Activated CD4-positive, CD25-positive, alpha-beta regulatory T cell treated with anti-CD3 and anti-CD28 coated beads, Interleukin-2, amount 50 U/mL, for 16 hours (primary cell): ENCODE measurements at places on chromosomes 5 and 9.

GRCh38 chr5:38719916-38720315, 125.9 kb upstream of the OSMR start:
- DNase-seq, result no peak

GRCh38 chr9:95731876-95732275, 143.6 kb upstream of the ERCC6L2 start:
- no peak for DNase-seq

GRCh38 chr5:133696782-133697507, 84.6 kb upstream of the FSTL4 start:
- no peak for DNase-seq

DNA sequence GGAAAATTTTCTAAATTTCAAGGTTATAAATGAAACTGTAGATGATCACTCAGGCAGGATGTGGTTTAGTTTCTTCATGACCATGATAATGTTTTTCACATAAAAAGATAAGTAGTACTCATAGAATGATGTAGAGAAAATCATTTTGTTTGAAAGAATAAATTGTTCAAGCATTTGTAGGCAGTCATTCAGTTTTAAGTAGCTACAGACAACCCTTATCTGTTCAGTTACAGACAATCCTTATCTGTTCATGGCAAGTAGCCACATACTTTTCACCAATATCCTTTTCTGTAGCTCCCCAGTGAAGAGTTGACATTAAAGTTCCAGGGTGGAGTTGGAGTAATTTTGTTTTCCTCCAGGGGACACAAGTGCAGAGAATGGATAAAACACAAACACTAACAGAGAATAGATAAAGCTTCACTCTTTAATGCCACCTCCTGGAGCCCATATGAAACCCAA, 278.1 kb upstream of the TNC start:
- no peak for DNase-seq

DNA sequence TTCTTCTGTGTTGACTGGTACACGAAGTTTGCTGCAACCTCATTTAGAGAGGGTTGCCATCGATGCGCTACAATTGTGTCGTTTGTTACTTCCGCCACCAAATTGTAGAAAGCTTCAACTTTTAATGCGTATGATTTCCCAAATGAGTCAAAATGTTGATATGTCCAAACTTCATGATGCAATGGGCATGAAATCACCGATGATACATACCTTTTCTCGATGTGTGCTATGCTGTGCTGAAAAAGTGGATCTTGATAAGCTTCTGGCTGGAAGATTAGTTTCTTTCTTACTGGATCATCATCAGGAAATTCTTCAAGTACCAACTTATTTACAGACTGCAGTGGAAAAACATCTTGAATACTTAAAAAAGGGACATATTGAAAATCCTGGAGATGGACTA, 65.7 kb downstream of the TMEM38B start:
- no peak for DNase-seq

GRCh38 chr9:89513837-89514236, 15.9 kb upstream of the SEMA4D start:
- DNase-seq, result no peak

GRCh38 chr5:32760091-32760509, 49.0 kb downstream of the NPR3 start:
- DNase-seq, result no peak

DNA sequence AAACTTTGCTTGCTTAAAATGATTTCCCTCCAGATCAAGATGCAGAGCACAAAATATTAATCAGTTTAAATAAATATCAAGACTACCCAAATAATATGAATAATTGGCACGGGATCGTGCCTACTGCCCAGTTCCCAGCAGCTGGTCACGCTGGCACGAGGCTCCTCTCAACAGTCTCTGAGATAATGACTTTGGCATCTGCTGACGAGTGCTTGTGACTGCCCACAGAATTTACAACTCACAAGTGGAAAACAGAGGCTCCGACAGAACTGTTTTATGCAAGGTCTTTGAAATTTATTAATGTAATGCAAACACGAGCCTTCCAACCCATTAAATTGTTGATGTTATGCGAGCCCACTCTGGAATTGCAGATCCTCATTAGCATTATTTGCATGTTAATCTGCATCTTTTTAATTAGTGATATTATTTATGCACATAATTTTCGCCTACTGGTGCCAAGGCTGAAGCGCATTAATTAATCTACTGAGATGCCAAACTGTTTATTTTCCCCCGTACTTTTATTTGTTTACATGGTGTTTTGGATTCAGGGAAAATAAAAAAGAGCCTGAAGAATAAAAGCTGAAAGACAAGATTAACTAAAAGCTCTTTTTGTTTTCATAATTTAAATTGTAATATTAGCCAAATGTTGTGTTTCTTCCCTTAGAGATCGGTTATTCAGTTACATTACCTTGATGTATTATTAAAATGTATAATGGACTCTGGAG, 369.3 kb upstream of the IRX1 start:
- no peak for DNase-seq

DNA sequence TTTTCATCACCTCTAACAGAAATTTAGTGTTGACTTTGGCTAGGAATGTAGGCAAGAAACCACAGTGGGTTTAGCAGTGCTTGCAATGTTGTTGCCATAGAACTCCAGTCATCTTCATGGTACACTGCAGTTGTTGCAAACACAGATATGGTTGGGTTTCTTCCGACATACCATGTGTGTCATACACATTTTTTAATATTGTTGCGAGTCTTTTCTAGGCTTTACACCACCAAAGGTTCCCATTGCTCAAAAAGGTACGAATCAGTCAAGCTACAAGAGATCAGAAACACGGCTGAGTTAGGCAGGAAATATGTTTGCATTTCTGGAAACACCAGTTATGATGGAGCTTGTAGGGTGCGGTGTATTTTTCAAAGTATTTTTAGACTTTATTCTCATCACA, 172.4 kb downstream of the SYK start:
- no peak for DNase-seq

- DNase-seq, result no peak
Observed at GRCh38 chr9:2336055-2336454, 285.5 kb upstream of the VLDLR start.

DNA sequence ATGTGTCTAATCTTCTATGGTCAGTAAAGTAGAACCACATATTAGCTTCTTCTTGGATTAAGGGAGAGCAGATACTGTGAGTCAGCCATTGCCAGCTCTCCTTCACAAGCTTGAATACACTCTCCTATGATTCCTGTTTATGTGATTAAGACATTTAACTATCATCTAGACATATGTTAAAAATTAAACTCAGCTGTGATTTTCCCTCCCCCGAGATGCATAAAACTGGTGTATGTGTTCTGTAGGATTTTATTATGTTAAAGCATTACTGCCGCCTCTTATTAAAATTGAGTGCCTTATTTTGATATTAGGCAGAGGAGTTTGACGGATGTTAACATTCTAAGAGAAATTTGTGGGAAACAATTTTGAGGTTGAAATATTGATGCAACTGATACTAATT, 114.6 kb downstream of the ACTBL2 start:
- DNase-seq, result no peak

- DNase-seq, result no peak
Observed at GRCh38 chr5:2591777-2592453, 159.6 kb downstream of the IRX2 start.

DNA sequence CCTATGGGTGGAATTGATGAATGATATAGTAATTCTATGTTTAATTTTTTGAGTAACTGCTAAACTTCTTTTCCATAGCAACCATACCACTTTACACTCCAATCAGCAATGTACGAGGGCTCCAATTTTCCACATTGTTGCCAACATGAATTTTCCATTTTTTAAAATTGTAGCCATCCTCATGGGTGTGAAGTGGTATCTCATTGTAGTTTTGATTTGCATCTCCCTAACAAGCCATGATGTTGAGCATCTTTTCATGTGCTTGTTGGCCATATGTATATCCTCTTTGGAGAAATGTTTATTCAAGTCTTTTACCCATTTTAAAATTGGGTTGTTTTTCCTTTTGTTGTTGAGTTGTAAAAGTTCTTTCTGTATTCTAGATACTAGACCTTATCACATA, 48.9 kb downstream of the TMOD1 start:
- no peak for DNase-seq

GRCh38 chr9:131743096-131743495, 3.2 kb upstream of the RAPGEF1 start:
- no peak for DNase-seq

DNA sequence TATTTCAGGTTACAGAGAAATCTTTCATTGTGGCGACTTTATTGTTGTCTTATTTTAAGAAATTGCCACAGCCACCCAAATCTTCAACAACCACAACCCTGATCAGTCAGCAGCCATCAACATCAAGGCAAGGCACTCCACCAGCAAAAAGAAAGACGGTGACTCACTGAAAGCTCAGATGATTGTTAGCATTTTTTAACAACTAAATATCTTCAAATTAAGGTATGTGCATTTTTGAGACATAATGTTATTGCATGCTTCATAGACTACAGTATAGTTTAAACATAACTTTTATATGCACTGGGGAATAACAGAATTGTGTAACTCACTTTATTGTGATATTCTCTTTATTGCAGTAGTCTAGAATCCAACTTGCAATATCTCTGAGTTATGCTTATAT, 263.4 kb downstream of the TMEM232 start:
- DNase-seq, result no peak

DNA sequence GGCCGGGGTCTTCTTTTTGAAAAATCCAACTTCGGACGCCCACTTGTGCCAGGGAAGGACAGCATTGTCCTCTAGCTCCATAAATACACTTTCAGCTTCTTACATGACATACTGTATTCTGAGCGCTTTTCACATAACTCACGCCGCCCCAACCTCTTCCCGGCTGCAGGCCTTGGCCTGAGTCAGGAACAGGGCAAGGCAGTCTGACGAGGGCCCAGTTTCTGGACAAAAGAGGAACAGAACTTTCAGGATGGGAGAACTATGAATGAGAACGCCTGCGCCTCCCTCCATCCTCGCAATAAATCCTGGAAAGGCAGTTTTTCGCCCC, 650 bp downstream of the DCTN4 start:
- DNase-seq, result no peak

DNA sequence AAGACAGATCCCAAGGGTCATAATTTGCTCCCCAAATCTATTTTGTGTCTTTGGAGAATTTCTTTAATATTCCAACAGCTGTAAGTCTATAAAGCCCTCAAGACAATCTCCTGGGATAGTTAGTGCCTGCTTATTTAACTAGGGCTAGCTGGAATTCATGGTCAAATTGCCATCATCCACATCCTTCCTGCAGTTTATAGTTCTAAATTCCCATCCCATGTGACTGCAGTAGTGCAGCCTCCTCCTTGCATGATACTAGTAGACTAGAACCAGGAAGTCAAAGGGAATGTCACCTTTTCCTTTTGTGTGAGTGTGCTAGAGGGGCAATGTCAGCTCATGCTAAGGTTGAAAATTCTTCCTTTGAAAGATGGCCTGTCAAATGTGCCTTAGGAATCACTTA, 214.8 kb upstream of the PIK3R1 start:
- no peak for DNase-seq

GRCh38 chr5:136028782-136029742, at the start of gene TGFBI:
Gene TGFBI, plus strand, starts transcription at chr5:136028988. Its CDS starts 68 bp downstream, at chr5:136029056.
- DNase-seq, result no peak

DNA sequence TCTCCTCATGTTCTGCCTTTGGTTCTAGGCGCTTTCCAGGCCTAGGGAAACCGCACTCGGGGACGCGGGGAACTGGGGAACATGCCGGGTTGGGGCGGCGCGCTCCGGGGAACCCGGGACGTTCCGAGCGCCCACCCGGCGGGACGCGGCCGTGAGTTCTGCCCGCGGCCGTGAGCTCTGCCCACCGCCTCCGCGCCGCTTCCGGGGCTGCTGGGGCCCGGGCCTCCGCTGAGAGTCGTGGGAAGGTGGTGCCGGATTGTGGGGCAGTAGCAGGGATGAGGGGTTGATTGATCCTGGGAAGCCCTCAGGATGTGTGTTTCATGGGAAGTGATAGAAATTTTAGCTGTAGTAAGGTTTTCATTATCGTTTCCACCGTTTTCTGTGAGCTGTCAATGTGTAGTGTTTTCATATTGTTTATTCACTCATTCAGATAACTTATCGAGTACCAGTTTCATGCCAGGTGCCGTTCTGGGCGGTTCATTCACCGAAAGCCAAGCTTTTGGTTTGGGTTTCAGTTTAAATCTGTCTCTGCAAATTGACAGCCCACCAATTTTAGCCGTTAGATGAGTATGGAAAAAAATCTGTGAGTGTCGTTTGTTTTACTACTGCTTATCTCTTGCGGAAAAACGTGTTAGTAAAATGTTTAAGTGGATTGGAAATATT, 657 bp downstream of the MTRR start:
- no peak for DNase-seq

DNA sequence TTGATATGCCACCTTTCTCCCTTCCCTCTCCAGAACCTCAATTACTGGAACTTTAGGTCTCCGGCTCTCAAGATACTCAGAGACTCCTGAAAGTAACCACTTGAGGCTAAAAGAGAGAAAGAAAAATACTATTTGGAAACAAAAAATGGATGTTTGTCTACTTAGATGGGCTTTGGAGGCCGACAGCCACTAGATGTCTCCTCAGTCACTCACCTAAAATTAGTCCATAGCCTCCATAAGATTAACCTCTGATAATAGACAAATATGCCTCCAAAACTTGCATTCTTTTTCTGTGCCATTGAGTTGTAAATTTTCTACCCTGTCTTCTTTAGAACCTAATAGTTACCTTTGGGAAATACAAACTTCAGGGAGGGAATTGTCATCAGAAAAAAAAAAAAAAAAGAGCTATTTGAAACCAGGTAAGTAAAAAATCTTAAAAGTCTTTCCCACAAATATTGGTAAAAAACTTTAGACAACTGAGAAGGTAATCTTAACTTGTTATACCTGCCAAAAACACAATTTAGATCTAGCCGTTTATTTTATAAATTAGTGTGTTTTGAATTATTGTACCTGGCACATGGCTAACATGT, 11.2 kb upstream of the PCDH1 start:
- no peak for DNase-seq

GRCh38 chr9:35484406-35484805, 5.5 kb upstream of the RUSC2 start:
- no peak for DNase-seq

DNA sequence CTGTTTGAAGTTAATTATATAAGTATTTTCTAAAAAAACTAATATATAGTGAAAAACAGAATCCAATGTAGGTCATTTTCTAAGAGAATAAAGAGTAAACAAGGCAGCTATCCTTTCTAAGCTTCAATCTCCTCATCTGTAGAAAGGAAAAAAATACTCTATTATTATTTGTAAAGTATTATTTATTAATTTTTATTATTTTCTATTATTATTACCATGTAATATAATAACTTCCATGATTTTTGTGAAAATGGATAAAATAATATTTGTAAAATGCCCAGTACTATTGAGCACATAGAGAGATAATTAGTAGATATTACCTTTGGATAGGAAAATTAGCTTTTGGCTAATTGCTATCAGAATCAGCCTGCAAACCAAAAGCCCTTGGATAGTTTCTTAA, 684.4 kb downstream of the MTRR start:
- DNase-seq, result no peak

- no peak for DNase-seq
Observed at GRCh38 chr5:9265441-9266287, 280.2 kb downstream of the SEMA5A start.

DNA sequence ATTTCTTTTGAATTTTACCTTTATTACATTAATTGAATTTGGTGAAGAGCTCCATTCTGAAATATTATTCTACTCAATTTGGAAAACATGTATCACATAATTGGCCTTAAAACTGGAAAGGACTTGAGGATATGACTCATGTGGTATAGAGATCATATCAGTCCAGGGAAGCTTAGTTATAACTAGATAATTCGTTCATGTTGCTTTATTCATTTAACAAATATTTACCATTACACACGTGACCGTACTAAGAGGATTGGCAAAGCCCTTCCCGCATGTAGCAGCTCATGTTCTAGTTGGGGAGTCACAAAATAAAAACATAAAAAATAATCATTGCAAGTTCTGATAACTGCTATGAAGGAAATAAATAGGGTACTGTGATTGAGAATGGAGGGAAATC, 1816.5 kb downstream of the MAT2B start:
- no peak for DNase-seq
